ENCODE measurements at places on chromosomes 4 and X.
A peak's percentile ranks its signal among the peaks of the same experiment; 100 is the strongest.

DNA sequence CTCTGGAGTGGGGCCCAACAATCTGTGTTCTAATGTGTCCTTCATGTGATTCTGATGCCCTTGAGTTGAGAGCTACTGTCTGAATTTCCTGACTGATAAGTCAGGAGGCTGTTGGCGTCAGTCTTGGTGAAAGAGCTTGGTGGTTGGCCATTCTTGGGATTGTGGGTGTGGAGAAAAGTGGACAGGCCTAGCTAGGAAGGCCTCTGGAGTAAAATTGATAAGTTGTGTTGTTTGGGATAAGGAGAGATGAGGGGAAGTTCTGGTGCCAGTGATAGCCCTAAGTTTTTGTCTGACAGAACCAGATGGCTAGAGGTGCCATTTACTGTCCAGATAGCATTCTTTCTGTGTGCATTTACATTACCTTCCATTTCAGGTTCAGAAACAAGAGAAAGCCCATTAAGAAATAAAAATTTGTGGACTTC lies 11.7 kb downstream of the NSD2 start:
- DNase-seq: no peak

GRCh38 chrX:42797651-42798269 lies 19.8 kb upstream of the PPP1R2C start:
- DNase-seq: no peak

GRCh38 chr4:86679441-86679840 lies 85.3 kb downstream of the PTPN13 start:
- no peak for DNase-seq

GRCh38 chrX:133306316-133306715 lies 88.2 kb upstream of the TFDP3 start:
- no peak for DNase-seq

GRCh38 chr4:31416498-31416897 lies 696.3 kb downstream of the PCDH7 start:
- no peak for DNase-seq

DNA sequence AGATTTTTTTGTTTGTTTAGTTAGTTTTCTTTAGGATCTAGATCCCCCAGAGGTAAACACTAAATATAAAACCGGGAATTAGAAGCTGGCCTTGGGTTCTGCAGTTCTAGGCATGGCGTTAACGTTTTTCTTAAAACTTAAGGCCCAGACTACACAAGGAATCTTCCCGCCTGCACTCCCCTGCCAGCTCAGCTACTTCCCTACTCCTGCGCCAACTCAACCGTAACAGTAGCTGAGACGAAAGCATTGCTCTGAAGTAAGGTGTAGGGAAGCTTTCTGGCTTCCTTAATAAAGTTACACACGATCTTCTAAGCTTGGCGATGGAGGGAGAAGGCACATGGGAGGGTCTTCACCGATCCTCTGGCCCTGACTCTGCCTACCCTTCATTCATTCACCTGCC lies 37.1 kb downstream of the CPE start:
- DNase-seq: no peak

DNA sequence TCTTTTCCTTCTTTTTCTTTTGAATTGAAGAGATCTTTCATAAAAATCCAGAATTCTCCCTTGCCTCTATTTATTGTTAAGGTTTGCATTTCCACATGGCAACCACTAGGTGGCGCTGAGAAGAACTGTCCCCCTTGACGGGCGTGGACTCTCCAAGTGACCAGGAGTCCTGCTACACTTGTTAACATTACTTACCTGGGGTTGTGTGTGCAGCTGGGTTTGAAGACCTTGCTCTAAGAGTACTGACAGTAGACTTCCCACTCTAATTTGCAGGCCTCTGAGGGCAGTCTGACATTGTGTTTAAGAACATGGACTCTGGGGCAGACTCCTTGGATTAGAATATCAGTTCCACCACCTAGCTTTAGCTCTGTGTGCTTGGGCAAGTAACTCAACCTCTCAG lies 52.8 kb downstream of the GPRIN3 start:
- no peak for DNase-seq

- no peak for DNase-seq
Observed at GRCh38 chr4:7068279-7068842, 497 bp upstream of the GRPEL1 start.

DNA sequence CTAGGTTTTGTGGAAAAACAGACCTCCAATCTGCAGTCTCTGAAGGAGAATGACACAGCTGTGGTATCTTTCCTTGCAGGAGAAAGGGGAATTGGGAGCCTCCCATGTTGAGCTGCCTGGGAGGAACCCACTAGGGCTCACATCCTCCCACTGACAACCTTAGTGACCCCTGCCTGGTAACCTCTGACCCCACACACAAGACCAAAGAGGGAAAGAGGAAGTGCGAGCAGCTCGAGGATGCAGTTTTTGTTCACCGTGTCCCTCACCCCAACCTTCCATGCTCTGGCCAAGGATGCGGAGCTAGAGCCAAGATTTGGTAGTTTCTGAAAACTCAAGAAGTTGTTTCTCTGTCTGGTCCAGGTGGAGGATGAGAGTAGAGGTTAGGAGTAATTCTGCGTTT lies 5.4 kb upstream of the ZXDA start:
- no peak for DNase-seq

DNA sequence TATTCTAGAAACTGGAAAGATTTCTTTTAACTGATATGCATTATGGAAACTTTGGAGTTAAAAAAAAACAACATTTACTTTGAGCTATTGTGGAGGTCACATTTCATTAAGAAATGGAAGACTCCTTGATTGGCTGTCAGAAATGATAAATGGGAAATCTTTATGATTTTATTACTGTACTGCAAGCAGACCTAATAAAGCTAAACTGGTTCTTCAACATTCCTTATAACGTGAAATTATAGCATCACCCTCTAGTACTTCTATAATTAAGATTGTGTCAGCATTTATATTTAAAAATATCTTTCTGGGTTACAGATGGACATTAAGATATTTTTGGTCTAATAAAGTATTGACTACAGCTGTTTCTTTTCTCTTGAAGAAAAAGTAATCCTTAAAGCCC lies 213.8 kb upstream of the PACRGL start:
- DNase-seq: no peak

GRCh38 chrX:151082077-151082948 lies 94.1 kb upstream of the GPR50 start:
- peak; percentile 34 for DNase-seq

DNA sequence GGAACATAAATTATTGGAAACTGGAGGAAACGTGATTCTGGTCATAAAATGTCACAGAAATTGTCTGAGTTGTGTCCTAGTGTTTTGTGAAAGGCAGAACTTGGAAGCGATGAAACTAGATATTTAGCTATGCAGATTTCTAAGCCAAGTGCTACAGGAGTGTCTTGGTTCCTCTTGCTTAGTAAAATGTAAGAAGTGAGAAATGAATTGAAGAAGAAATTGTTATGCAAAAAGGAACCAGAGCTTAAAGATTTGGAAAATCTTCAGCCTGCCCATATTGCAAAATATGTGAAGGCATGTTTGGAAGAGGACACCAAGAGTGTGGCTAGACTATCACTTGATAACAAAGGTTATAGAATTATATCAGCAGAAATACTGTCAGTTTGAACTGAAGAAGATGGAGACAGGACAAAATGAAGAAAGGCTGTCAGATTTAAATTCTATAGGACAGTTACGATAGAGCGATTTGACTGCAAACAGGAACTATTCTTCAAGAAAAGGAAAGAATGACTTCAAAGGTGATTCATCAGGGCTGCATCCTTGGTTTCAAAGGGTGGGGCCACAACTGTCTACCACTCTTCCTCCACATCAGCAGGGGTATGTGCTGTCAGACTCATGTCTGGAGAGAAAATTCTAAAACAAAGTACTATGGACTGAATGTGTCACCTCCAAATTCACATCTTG lies 9.4 kb upstream of the CDS1 start:
- DNase-seq: no peak

- DNase-seq: no peak
Observed at GRCh38 chr4:74308215-74308614, at the start of gene EPGN. TSS of gene EPGN (plus strand) at chr4:74308470. CDS start at chr4:74308534, 64 bp downstream.

DNA sequence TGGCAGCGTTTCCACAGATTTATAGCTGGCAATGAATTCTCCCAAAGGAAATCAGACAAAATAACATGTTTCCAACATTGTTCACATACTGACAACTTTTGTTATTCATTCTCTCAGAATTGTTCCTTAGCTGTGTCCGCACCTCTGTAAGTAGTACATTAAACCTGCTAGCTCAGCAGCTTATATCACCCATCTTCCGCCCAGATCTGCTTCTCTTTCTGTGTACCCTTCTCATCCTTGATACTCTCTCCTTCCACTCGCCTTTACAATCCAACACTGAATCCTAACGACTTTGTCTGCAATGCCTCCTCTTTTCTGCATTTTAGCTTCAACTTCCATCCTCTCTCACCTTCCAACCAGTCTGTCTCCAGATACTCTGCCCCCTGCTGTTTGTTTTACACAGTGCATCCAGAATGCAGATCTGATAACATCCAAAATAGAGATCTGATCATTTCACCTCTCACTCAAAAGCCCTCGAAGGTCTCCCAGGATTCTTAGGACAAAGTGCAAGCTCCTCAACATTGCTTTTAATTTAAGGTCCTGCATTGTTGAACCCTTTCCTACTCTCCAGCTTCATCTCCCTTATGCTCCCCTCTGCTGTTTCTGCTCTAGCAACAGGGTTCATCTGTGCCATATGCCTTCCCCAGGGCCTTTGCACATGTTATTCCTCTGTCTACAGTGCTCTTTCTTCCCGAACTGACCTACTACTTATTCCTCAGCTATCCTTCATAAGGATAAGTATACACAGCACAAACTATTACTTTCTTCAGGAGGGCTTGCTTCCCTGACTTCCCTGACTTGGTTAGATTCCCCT lies 67.3 kb upstream of the VBP1 start:
- no peak for DNase-seq

DNA sequence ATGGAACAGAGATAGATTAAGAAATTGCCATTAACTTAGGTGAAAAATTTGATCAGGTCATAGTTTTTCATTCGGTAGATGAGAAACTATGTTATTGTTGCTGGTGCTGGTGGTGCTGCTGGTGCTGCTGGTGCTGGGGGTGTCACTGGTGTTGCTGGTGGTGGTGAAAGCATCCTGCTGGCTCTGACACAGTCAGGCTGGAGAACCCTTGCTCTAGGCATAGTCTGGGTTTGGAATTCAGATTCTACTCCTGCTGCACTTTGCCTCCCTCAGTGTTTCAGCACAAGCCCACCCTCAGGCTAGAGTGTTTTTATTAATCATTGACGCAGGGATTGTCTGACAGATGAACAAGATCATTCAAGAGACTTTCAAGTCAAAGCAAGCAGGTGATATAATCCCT lies 80.2 kb downstream of the USP46 start:
- no peak for DNase-seq

GRCh38 chr4:151315212-151315886 lies 10.1 kb downstream of the SH3D19 start:
- no peak for DNase-seq

GRCh38 chrX:50707955-50708699 lies 105.9 kb downstream of the SHROOM4 start:
- DNase-seq: no peak

- DNase-seq: no peak
Observed at GRCh38 chrX:107542500-107542899, 85.8 kb upstream of the PRPS1 start.

GRCh38 chr4:18954538-18954937 lies 933.0 kb upstream of the LCORL start:
- DNase-seq: no peak

DNA sequence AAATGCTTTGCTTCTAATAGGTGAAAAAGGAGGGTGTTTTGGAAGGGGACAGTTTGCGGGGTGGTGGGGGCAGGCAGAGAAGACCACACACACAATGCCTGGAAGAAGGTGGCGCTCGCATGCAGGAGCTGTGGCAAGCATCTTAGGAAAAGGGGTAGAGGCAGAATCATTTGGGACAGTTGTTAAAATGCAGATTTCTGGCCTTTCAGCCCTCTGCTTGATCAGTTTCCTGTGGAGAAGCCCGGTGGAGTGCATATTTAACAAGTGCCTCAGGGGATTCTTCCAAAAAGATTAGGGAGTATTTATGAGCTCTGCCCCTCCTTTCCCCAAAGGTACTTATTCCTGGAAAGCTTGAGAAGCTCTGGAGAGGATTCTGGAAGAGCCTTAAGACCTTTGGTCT lies 4.8 kb downstream of the NOCT start:
- DNase-seq: no peak

Measured in cerebellar nuclear complex (tissue), 1 donor.